Right lung (tissue), 10 donors: ENCODE measurements at places on chromosomes 16 and 17. TPM values are rescaled to one million over a fixed set of nuclear protein-coding genes. Genes with fewer than 3 reads are reported as not detected.

DNA sequence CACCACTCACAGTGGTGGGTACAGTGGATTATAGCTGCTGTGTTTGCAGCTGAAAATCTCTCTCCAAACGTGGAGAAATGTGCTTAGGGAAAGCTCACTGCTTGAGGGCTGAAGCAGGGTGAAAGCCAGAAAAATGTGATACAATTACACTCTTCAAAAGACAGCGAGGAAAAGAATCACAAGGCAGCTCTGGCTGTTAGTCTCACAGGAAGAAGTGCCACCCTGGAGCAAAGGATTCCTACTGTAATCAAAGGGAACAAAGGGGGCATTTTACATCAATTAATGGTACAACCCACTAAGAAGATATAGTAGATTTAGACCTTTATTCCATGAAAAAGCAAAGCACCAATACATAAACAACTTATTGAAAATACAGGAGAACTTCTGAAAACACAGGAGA, 48.1 kb upstream of the IRX5 start:
- no peak for DNase-seq

Gene TMEM97
- polyA plus RNA-seq = 42.3 TPM

- no peak for DNase-seq
These were observed 10.6 kb upstream of the MEFV start for GRCh38 chr16:3266873-3267537.

Gene PYCARD
- 12.7 TPM for polyA plus RNA-seq
